Hindlimb muscle (tissue), 1 donor: ENCODE measurements at places on chromosomes 2 and 18. TPM values are rescaled to one million over a fixed set of nuclear protein-coding genes. Genes with fewer than 3 reads are reported as not detected.

The ITM2C gene
- 138 TPM for polyA plus RNA-seq

GRCh38 chr2:180979749-180980105 lies 678 bp upstream of the UBE2E3 start:
- peak; percentile 41 for DNase-seq

GRCh38 chr2:107502539-107502938 lies 324.2 kb upstream of the RGPD4 start:
- DNase-seq, result no peak

The ERBB4 gene
- polyA plus RNA-seq, result 6.4 TPM

GRCh38 chr18:34358923-34359322 lies 134.2 kb upstream of the NOL4 start:
- no peak for DNase-seq

- no peak for DNase-seq
Observed at GRCh38 chr2:32910883-32911598, 35.7 kb upstream of the LTBP1 start.

The ITGA4 gene
- 27.1 TPM for polyA plus RNA-seq

- DNase-seq, result no peak
Observed at GRCh38 chr2:239935789-239936758, 89.1 kb downstream of the NDUFA10 start.

DNA sequence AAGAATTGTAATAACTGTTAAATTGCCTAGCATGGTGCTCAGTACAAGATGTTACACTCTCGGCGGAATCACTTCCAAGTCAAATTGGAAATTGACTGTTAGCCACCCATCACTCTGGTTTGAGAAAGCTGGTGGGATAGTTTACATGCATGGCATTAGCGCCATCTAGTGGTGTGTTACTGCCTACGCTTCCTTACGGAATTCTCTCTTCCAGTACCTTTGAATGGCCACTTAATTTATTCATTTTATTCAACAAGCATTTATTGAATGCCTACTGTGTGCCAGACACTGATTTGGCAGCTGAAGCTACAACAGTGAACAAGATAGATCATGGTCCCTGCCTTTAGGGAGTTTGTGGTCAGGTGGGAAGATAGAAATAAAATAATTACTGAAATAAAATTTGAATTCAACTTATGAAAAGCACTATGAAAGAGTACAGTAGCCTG lies 171.2 kb downstream of the TMEM247 start:
- DNase-seq, result peak; percentile 82

The EPB41L3 gene
- 131 TPM for polyA plus RNA-seq

GRCh38 chr2:20617892-20618467 lies 32.9 kb downstream of the HS1BP3 start:
- DNase-seq, result peak; percentile 94

The CFAP53 gene
- polyA plus RNA-seq, result 0.10 TPM

- DNase-seq, result peak; percentile 48
Observed at GRCh38 chr2:33559328-33559727, 39.8 kb downstream of the FAM98A start.

GRCh38 chr2:20384953-20385352 lies 34.3 kb upstream of the PUM2 start:
- DNase-seq, result no peak

DNA sequence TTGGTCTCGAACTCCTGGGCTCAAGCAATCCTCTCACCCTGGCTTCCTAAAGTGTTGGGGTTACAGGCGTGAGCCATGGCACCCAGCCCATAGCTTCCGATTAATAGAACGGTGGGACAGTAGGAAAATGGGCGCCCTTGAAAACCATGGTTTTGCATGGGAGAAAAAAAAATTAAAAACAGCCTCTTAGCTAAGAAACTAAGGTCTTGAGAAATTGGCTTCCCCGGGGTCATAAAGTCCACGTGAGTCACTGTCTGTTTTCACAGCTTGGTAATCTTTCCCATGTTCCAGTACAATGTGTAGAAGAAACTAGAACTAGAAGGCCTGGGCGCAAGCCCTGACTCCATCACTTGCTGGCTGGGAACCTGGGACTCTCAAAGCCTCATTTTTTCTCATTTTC lies 20.7 kb downstream of the B3GNT2 start:
- DNase-seq, result no peak

- no peak for DNase-seq
Observed at GRCh38 chr18:6382963-6383362, 31.7 kb downstream of the L3MBTL4 start.

DNA sequence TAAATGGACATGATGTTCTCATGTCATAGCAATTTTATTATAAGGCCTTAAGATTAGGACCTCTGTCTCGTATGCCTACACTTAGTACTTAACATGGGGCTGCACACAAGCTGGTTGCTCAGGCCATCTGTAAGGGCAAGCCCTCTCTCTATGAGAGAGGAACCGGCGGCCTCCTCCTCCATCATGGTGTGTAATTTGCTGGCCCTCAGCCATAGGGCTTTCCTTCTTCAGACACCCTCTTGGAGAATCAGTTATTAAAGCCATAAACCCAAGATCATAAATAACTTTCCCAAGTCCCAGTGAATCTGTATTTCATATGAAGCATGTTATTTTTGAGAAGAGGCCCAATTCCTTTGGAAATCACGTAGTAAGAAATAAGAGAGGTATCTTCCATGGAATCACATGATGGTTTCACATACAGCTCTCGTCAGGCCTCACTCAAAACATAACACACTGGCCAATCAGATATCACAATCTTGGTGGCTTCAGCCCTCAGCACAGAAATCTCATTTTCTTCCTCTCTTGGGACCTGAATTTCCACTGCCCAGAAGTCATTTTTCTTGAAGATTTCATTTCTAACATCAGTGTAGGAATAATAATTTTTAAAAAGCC lies 92.6 kb downstream of the RDH14 start:
- no peak for DNase-seq

DNA sequence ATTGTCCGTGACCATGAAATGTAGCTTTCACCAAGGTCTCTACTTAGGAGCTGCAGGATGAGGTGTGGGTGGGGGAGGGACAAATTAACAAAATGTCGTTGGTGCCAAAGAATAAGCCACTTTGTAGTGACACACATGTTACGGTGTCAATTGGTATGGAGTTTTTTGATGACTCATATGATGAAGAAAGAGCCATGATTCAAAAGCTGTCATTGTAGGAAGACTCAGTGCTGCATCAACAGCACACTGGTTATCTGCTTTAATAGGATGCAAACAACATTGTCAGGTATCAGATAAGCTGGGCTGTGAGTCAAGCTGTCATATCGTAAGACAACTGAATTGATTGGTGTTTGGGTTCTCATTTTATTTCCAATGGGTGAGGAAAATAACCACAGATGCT lies 36.6 kb upstream of the BOD1L2 start:
- no peak for DNase-seq

DNA sequence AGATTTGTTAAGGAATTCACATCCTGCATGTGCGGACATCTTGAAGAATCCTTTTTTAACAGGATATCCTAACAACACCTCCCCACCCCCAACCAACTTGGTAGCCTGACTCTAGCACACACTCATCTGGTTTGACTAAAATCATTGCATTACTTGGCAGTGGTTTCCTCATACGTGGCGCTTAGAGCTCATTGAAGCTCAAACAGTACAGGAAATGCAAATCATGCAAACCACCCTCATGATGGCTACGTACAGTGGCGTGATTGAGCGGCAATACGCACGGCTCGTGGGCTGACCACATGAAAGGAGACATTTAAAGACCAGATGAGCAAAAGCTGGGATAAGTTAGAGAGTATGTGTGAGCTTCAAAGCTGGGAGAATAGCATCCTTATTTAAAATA lies 336.2 kb downstream of the ZEB2 start:
- no peak for DNase-seq

The KIF5C gene
- 0.96 TPM for polyA plus RNA-seq

- DNase-seq, result no peak
Observed at GRCh38 chr2:74375838-74376237, 4.3 kb downstream of the DCTN1 start.

- no peak for DNase-seq
Observed at GRCh38 chr2:78910376-78910775, 115.1 kb upstream of the REG3G start.

DNA sequence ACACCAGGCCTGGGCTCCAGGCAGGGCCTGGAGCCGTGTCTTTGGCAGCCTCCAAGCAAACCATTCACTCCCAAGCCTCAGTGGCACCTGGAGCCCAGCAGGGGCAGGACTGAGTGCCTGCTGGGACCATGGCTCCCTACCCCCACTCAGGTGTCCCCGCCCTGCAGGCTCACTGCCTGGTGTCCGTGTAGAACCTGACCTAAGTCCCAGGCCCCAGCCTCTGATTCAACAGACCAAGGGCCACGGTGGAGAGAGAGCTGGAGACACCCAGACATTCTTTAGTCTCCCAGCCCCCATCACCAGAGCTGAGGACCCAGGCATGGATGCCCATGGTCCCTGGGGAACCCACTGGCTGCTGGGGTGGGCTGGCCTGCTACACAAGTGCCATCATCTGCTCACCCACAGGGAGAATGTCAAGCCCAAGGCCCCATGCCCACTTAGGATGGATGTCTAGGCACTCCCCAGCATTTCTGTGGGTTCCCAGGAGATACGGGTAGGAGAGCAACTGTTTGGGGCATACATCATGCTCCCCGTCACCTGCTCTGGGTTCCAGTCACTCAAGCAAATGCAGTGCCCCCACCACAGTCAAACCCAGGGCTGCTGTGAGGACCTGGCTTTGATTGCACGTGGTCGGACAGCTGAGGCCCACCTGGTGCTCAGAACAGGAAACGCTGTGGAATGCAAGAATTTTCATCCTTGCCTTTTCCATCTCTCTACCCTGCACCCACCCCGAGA lies 42.9 kb upstream of the ATG16L1 start:
- DNase-seq, result no peak

The MRPS9 gene
- 29.8 TPM for polyA plus RNA-seq

The CD302 gene
- 13.0 TPM for polyA plus RNA-seq

The WDR43 gene
- 30.6 TPM for polyA plus RNA-seq

DNA sequence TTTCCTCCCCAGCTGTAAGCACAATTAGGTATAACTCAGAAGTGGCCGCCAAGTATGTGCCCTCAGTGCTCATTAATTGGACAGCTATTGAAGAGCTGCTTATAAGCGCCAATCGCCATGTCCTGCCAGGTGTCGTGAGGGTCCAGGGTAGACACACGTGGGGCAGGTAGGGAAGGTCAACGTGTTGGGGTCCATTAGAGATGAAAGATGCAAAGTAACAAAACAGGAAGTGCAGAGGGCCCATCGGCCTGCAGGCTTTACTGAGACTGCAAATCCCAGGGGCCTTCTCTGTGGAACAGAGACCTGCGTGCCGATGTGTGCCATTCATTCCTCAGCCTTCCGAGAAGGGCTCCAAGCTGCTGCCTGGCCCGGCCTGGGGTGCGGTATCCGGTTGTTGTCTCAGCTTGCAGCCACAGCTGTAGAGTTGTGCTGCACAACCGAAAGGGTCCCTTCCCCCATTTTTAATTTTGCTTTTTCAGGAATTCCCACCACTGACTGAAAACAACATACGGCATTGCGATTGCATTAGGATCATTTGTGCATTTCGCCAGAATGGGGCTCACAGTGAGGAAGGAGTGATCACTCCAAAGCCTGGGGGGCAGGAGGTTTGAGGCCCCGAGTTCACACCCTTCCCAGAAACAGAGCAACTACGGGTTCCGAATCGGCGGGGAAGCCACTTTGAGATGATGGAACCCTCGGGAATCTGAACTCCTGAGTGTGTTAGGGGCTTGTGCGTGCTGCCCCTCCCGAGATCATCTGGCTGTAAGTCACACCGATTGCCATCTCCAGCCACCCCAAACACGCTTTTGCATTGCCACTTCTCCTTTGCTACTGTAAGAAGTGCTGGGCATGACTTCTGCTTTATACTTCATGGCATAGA lies 94.3 kb downstream of the TSHZ1 start:
- no peak for DNase-seq

The ZNF514 gene
- 22.2 TPM for polyA plus RNA-seq

GRCh38 chr2:9772999-9773902 lies 70.0 kb upstream of the TAF1B start:
- no peak for DNase-seq

The ADAM17 gene
- 26.8 TPM for polyA plus RNA-seq
